ENCODE measurements at places on chromosomes 12 and 14.

DNA sequence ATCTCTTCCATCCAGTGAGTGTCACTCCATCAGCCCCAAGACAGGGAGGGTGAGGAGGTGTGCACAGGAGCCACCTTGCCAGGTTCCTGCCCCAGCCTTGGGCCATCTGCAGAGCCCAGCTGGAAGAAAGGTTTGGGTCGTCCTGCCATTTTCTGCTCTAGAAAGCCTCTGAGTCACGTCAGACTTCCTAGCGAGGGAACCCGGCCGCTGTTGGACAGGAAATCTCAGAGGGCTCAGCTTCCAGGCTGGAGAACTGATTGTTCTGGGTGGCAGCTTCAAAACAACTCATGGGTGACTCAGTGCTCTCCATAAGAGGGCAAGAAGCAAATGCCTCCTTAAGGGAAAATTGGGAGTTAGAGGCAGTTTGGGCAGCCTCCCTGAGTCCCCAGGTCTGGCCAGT is 16.6 kb downstream of the HIP1R start:
- no peak for DNase-seq

DNA sequence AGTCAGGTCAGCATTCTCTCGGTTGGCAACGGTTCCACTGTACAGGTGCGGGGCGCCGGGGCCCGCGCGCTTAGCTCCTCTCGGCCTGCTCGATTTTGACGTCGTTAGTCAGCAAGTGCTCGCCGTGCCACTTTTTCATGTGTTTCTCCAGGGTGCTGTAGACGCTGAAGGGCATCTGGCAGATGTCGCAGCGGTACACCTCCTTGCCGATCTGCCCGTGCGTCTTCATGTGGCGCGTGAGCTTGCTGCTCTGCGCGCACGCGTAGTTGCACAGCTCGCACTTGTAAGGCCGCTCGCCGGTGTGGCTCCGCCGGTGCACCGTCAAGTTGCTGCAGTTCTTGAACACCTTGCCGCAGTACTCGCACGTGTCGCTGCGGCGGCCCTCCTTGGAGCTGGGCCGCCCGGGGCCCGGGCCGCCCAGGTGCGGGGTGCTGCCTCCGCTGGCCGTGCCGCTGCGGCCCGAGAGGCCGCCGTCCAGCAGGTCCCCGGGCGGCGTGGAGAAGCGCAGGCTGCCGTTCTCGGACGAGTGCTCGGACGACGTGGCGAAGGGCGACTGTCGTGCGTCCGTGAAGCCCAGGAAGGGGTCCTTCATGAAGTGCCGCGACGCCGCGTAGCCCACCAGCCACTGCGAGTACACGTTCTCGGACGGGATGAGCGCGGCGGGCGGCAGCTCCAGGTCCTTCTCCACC is 97.8 kb downstream of the BCL11B start:
- DNase-seq, result no peak

DNA sequence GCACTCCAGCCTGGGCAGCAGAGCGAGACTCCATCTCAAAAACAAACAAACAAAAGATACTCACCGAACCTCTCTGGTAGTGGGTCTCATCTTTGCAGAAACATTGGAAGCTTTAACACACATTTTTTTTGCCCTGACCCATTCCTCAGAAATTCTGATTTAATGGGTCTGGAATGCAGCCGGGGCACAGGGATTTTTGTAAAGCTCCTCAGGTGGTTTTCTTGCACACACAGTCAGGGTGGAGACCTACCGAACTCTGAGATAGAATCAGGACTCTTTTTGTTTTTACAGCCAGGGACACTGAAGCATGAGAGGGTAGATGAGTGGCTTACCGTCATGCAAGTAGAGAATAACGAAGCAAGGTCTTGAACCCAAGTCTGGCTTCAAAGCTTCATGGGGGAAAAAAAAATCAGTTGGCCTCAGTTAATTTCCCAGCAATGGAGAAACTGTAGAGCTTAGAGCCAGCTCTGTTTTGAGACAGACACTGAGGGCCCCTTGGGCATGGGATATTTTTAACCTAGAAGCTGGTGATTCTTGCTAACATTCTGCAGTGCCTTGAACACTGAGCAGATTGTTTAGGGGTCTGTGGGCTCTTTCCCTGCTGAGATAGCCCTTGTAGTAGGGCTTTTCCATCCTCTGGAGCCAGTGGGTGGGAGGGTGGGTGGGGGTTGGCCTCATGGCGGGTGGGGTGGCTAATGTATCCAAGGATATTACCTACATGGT is 4.8 kb downstream of the RNU4-2 start:
- no peak for DNase-seq

DNA sequence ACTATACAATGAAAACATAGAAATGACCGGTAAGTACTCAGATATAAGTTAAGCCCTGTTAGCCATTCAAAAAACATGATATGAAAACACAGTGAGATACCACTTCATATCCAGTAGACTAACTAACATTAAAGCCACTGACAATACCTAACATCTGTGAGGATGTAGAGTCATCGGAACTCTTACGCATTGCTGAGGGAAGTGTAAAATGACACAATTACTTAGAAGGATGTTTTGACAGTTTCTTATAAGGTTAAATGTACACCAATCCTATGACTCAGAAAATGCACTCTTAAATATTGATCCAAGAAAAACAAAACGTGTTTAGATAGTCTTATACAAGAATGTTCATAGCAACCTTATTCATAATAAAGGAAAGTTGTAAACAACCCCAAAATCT is 782.9 kb downstream of the BCL11B start:
- no peak for DNase-seq

- no peak for DNase-seq
These were observed 4.8 kb downstream of the EPYC start for GRCh38 chr12:90999966-91000365.

DNA sequence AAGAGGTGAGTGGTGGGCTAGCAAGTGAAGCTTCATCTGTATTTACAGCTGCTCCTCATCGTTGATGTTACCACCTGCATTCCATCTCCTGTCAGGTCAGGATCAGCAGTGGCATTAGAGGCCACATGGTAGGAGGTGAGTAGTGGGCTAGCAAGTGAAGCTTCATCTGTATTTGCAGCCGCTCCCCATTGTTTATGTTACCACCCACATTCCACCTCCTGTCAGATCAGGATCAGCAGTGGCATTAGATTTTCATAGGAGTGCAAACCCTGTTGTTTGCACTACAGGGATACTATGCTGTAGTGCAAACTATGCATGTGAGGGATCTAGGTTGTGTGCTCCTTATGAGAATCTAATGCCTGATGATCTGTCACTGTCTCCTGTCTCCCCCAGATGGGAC is 519.1 kb downstream of the GLT1D1 start:
- no peak for DNase-seq

DNA sequence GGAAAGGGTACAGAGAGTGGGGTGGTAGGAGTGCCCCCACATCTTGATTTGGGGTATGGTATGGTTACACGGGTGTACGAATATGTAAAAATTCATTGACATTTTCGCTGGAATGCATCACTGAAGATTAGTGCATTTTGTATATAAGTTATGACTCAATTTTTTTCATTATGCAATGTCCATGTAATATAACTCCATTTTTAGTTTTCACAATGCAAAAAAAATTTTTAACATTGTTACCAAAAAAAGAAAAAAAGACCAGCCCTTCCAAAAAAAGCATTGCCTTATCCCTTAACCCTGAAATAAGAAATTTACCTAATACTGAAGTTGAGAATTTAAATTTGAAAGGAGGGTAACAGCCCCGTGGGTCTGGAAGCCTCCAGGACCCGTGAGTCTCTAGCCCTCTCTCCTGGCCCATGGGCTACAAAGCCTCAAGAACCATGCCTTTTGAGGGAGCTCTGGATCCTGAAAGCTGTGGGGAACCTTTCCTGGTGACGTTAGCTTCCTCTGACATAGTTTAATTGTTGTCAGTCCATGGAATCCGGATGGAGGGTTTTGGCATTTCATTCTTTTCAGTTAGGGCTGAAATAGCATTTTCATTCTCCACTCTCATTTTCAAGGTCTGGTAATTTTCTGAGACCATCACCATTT is 55.6 kb upstream of the ACTN1 start:
- no peak for DNase-seq

DNA sequence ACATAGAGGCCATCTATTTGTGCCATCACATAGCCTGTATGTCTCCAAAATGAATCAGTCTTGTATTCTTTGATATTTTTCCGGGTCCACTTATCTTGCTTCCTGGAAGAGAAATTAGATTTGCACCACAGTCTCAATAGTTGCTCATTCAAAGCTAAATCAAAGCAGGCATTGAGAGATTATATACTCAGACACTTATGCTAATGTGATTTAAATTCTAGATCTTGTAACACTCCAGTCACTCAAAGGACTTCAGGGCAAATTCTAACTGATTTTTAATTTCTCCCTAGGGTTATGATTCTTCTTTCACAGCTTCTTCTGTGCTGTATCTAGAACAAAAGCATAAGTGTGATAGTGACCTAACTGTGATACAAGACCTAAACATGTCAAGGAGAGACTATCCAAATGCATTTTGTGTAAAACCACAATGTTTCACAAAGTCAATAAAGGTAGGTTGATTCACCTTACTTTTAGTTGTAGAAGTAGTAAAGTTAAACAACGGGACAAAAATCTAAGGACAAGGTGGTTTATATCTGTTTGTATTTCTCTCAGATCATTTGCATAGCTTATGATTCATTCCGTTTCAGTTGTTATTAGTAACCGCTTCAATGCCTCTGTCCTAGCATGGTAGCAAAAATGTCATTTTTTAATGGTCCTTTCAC is 26.8 kb downstream of the PLBD1 start:
- DNase-seq, result no peak

GRCh38 chr14:99350751-99351150 is 78.8 kb upstream of the BCL11B start:
- DNase-seq, result no peak

DNA sequence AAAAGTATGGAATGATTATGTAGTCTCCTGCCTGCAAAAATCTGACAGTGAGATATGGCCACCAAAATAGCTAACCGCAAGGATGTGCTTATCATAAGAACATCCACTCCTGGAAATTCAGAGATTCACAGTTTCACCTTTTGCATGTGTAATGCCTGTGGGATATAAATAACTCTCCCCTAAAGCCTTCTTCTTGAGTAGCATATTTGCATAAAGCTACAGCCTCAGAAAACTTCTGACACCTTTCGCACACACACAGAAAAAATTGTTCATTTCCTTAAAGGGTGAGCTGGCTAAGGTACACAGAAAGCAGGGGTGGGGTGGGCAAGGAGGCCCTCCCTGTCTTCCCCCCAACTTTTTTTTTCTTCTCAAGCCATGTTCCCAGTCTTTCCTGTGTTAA is 3.1 kb upstream of the IGF1 start:
- DNase-seq, result no peak

DNA sequence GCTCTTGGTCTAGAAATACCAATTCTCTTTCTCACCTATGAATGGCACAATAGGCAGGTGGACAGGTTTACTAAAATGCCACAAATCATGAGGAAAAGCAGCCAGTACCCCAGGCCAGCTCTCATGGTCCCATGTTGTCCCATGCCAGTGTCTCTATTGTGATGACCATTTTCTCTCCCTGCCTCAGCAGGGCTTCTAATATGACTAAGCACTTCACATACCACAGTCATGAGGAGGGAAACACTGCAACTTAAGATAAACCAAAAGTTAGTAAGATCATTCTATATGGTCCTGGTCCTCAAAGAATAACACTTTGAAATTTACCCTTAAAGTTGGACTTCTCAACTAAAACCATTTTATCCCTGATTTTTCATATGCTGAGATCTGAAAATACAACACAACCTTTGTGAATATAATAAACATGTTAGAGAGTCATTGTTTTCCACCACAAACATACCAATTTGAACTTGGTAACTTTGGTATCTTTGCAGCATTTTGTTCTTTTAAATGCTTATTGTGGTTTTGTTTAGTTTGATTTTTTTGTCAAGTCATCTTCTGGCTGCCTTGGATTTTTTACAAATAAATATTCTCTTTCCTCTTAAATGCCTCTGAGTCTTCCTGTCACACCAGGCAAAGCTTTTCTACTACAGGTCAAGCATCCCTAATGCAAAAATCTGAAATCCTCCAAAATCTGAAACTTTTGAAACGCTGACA is 3.6 kb downstream of the TTC5 start:
- no peak for DNase-seq

DNA sequence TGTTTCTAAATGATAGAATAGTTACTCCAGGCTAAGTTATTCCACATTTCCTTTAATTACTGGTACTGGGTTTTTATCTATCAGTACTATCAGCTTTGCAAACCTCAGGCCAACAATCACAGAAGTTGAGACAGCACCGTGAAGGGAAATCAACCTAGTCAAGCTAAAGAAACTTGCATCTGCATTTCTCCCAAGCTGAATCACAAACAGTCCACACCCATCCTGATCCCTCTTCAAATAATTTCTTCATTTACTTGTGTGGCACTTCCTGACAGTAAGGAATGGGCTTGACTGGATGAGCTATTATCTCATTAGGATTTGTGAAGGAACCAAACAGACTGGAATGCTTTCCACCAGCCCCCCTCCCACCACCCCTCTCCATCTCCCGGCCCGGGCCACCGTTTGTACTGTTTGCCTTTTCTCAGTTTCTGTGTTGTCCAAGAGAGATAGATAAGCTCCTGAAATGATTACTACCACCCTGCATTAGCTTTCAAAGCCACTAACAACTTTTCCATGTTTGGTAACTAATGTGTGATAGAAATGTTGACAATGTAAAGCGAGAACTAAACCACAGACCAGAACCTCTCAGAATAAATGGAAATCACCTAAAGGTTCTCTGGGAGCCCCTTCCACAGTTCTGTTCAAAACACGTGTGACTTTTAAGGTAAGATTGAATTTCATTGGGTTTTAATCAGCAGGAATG is 236.3 kb downstream of the SLC25A21 start:
- no peak for DNase-seq

DNA sequence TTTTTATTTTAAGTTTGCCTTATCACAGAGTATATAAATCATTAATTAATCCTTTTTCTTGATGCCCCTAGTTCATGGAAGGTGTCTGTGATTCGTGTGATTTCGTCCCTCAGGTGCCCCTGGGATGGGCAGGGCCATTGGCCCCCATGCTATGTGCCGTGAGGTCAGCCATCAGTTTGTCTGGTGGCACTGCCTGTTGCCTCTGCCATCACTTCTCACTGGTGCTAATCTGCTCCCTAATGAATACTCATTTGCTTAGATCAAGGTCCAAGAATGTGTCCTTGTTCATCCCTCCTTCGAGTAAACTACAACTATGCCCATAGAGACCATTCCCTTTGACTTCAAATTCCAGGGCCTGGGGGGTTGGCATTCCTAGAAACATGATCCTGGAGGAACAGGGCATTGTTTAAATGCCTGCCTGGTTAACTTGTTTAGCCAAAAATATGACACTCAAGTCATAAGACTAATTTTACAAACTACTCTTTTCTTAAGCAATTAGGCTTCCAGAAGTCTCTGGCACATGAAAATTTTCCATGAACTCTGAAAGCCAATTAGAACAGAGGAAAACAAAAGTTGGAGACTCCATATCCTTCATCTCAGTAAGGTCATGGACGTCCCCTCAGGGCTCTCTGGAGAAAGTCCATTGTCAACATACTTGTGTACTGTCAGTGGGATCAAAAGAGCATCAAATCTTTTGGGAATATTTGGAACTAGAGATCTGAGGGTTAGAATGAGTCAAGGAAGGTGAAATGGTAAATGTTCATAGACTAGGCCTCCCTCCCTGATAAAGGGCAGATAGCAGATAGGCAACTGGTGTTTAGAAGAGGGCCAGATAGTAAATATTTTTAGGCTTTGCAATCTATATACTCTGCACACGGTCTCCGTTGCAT is 90.9 kb upstream of the PLXNC1 start:
- DNase-seq, result no peak

GRCh38 chr12:9122091-9122609 is 6.4 kb upstream of the A2M start:
- no peak for DNase-seq

All from effector CD8-positive, alpha-beta T cell (primary cell).